ENCODE measurements at places on chromosomes 2 and 18. TPM values are rescaled to one million over a fixed set of nuclear protein-coding genes. Genes with fewer than 3 reads are reported as not detected.

DNA sequence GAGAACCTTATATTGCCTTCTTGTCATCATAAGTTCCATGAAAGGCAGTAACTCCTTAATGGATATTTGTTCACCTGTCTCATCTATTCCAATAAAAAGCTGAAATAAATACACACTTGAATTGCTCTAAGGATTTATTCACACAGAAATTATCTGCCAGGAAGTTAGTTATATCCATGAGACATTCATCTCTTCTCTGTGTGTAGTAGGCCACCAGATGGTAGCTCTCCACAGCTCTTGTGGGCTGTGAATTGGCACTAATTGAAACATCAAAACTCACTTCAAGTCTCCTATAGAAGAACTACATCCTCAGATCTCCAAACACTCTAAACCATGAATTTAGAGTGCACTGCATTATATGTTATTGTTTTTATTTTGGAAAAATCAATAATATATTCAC, 189.6 kb downstream of the DSC3 start:
- DNase-seq: no peak

- no peak for DNase-seq
Observed at GRCh38 chr2:156437272-156437930, 1.2 kb downstream of the GPD2 start.

GRCh38 chr2:105723431-105723830, 21.3 kb upstream of the NCK2 start:
- no peak for DNase-seq

DNA sequence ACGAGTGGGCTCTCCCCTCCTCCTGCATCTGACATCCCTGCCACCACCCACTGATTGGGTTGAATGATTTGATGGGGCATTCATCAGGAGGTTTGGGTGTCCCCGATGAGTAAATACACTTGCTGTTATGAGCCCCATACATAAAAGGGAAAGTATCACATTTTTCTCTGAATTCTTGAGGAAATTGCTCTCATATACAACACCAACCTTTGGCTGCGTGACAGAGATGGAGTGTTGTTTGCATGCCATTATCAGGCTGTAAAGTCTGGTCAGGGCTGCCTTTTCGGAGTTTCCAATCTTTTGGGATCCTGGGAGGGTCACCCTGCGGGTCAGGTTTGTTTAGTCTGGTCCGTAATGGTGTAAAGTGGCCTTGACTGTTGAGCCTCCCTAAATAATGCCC, 227.9 kb upstream of the SPRED2 start:
- peak; percentile 19 for DNase-seq

GRCh38 chr2:51697095-51697494, 665.2 kb upstream of the NRXN1 start:
- DNase-seq: no peak

DNA sequence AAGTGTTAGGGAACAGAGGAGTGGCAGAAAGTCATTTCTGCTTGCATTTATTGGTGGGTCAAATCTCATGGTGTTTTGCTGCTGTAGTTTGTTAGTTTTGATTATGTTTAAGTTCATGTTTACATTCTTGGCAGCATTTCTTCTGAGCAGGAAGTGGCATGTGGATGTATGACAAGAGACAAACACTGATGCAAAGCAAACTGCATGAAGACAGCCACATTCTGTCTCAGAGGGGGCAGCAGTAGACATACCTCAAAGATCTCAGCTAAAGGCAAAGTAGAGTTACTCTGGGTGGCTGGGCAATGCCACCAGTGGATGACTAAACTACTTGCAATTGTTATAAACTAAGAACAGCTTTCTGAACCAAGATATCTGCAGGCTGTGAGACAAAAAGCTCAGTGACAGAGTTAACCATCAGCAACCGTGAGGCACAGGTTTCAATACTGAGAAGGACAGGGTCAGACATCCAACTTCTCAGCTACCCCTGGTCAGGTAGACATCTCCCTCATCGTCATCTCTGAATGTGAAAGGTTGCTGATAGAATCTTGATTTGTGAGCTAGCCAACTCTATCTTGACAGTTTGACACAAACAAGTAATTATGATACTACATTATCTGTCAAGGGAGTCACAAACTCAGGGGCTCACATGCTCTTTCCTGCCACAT, 16.4 kb downstream of the GALNT3 start:
- DNase-seq: no peak

DNA sequence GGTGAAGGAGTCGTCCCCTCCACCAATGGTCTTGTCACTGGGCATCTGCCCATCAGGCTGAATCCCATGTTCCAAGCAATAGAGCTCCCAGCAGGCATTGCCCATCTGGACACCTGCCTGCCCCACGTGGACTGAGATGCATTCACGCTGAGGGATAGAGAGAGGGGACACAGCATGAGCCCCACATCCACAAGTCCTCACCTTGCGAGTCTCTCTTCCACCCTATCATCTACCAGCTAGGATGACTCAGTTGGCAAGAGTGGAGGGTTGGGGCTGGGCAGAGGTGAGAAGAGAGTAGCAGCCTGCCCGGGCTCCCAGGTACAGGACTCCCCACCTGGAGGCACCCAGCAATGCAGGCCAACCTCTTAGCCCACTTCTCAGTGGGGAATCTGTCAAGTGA, 959 bp upstream of the TUBA4B start:
- peak; percentile 28 for DNase-seq

DNA sequence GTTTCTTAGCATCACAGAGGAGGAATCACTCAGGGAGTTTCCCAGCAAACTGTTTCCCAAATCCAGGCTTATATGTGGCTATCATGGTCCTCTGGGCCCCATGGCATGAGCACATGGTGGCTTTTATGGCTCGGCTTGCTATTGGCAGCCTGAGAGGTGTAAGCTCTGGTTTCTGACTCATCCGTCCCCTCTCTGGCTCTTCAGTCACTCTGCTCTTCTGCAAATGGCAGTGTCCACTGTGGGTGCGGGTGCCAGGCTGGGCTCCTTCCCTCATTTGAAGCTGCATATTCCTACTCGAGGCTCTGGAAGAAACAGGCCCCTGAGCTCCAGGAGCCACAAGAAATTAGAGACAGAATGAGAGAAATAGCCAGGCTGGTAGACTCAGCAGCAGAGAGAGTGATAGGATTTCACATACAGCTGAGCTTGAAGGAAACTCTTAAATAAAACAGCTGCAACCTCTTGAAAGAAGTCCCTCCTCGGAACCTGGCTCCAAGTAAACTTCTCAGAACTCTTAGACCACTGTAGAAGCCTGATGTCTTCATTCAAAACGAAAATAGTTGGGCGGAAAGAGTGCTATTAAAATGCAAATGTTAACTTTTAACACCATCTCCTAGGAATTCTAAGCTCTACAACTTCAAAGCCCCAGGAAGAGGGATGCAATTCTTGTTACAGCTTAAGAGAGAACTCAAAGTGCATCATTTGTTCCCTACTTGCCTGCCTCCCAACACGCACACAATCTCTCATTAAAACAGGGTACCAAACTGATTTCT, 212.6 kb upstream of the SP5 start:
- DNase-seq: no peak

GRCh38 chr2:159177357-159177756, 109.1 kb downstream of the WDSUB1 start:
- DNase-seq: no peak

GRCh38 chr2:111209045-111209514, 88.4 kb downstream of the BCL2L11 start:
- DNase-seq: peak; percentile 76

DNA sequence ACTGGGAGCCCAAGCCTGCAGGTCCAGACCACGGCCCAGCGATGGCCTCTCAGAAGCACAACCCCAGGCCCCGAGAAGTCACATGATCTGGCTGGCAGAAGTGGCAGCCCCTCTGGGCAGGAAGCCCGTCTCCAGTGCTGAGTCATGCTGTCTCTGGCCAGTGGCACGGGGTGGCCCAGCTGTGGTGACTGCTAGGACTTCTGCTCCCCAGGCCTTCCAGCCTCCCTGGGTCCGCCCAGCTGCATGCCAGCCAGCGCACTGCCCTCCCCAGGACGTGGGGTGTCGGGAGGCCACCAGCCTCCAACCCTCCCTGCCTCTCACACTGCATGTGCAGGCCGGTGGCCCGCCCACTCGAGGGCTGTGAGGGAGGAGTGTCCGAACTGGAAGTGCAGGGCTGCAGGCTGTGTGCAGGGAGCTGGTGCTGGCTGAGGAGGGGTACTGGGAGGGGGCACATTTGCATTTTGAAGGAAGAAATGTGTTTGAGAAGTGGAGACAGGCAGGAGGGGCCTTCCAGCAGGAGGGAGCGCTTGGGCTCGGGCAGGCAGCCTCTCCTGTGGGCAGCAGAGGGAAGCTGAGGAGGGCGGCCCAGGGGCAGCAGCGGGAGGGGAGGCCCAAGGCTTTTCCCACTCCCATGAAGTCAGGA, 17.0 kb upstream of the HPCAL1 start:
- DNase-seq: peak; percentile 85

DNA sequence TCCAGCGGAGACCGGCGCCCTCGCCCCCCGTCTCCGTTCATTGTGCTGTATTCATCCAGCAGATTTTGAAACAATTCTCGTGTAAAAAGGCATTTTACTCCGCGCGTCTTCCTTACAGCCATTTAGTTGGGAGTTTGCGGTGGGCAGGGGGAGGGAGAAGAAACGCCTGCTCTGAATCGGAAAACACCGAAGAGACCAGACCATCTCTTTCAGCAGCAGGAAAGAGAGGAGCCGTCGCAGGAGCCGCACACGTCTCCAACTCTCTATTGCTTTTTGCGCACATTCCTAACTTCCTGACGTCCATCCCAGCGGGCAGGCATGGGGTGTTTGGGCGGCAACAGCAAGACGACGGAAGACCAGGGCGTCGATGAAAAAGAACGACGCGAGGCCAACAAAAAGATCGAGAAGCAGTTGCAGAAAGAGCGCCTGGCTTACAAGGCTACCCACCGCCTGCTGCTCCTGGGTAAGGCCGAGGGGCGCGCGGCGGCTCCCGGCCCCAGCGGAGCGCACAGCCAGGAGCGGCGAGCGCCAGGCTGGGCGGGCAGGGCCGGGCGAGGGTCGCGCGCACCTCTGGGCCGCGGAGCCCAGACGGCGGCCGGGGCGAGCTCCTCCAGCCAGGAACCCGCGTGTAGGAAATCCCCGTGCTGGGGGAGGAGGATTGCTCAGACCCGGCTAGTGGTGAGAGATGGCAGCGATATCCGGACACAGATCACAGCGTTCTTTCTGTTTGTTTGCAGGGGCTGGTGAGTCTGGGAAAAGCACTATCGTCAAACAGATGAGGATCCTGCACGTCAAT, 63.2 kb downstream of the GNAL start:
- peak; percentile 37 for DNase-seq

GRCh38 chr2:37566517-37566981, 104.9 kb downstream of the CDC42EP3 start:
- DNase-seq: no peak

DNA sequence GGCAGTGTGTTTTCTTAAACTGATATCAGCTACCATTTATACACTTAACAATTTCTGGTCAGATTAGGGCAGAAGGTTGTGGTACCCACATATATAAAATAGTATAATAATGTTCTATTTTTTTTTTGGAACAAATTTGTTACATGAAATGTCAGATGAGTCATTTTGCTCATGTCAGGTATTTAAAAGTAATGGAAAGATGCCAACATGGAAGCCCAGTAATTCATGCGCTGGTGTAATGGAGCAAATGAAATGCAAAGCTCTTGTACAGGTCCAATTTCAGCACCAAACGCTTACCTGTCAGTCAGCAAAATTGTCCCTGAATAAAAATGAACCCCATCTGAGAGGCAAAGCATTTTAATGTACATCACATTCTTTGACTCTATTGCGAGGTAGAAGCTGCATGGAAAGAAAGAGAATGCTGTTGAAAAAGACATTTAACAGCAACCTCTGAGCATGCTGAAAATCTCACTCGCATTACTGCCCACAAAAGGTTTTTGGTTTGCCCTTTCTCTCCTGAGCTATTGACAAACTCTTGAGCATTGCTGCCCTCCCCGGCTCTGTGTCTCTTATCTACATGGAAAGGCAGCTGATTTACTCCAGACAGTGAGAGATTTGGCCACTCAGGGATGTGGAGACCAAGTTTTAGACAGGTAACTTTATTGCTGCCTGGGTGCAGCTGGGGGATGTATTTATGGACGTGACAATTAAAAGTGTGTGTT, 217.5 kb downstream of the CAMKMT start:
- DNase-seq: no peak

DNA sequence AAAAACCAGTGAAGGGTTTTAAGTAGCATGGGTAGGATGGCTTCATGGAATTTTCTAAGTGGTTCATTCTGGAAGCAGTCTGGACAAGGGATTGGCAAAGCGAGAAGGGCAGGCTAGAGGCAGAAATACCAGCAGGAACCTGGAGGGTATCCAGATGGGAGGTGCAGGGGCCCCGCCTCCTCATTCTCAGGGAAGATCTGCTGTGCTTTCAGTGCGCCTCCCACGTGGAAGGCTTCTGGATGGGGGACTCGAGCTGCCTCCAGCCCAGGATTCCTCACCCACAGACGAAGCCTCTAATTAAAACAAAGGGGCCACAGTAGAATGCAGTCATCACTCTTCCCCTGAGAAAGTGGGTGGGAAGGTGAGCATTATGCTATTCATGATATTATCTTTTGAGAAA, 79.8 kb downstream of the VSNL1 start:
- DNase-seq: peak; percentile 80

DNA sequence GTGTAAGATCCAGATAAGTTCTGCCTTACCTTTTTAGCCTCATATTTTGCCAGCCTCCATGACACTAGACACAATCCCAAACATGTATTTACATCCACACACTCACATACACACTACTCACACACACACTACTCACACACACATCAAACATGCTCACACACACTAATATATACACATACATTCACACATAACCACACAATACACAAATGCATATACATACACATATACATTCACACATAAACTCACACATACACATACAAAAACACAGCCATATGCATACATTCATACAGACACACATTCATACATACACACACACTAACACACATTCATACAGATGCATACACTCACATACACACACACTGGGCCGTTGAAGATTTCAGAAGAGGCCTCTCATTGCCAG, 109.5 kb downstream of the MAIP1 start:
- no peak for DNase-seq

GRCh38 chr2:42843611-42844010, 51.2 kb upstream of the HAAO start:
- no peak for DNase-seq

- peak; percentile 30 for DNase-seq
Observed at GRCh38 chr2:163264341-163264740, 425.8 kb upstream of the KCNH7 start.

- DNase-seq: no peak
Observed at GRCh38 chr2:101293544-101293943, 15.0 kb downstream of the RNF149 start.

- DNase-seq: no peak
Observed at GRCh38 chr2:17373041-17373440, 145.2 kb downstream of the RAD51AP2 start.

Gene VAMP8
- 6.0 TPM for total RNA-seq

Gene TBR1
- not detected for total RNA-seq

Gene TUBA4B
- not detected for total RNA-seq

Gene STAT1
- total RNA-seq: 44.7 TPM

Gene KCNG2
- total RNA-seq: not detected

Gene PGAP1
- total RNA-seq: 4.5 TPM

Gene DCDC2C
- total RNA-seq: not detected

Gene FBXO15
- 0.63 TPM for total RNA-seq

Gene CACNB4
- total RNA-seq: 0.12 TPM

Gene SCN7A
- not detected for total RNA-seq

Gene TEX44
- total RNA-seq: not detected

Gene NPHP1
- total RNA-seq: 7.5 TPM

Gene AMMECR1L
- 11.9 TPM for total RNA-seq

Measured in Daoy (cell line).